CD4-positive, alpha-beta T cell treated with Interleukin-10 for 1 hour (primary cell): ENCODE measurements at places on chromosomes 11 and 22.

DNA sequence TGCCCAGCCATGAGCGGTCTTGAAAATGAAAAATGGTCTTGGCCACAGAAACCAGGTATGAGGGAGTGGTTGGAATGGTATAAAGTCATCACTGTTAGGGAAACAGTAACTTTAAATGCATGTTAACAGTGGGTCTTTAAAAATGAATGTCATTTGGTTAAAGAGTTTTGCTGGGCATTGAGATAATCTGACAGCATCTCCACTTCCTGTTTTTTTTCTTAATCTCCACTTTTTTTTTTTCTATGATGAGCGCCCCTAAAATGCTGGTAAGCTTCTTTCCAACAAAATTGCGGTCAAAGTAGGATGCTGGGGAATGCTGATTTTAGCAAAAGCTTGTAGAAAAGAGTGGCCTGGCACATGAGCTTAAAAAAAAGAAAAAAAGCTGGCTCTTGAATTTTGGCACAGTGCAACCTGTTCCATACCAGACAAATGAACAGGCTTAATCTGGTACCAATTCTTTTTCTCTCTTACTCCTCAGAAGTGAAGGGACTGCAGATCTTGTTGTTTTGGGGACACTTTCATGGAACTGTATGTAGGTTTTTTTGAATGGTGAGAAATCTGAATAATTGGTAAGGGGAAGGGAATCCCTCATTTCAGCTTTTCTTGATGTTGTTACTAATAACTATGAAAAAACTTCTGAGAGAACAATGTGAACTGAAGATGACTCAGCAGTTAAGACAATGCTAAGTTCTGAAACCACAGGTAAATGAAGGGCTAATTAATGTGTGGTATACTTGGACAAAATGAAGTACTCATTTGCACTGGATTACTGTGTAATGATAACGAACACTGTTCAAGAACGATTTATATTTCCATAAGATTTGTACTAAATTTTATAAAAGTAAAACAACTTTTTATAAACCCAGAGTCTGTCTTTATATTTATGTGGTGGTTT lies 3.1 kb upstream of the ARHGEF12 start:
- DNase-seq, result no peak

GRCh38 chr22:31173386-31174145 lies 13.6 kb downstream of the RNF185 start:
- DNase-seq, result no peak

GRCh38 chr11:109945626-109946321 lies 147.4 kb upstream of the ZC3H12C start:
- DNase-seq, result no peak

DNA sequence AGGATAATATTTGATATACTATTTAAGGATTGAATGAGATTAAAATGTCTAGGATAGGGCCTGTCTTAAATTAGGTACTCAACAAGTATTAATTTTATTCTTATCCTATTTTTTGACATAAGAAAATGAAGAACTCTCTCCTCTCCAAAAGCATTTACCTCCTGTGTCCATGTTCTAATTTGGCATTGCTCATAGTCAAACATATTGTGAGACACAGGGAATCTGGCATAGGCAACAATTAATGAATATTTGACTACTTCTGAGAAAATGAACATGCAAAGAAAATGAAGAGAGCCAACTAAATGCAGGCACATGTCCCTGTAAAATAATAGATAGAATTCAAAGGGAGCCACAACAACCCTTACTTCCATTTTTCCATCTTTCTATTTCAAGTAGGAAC lies 198.5 kb upstream of the C11orf87 start:
- no peak for DNase-seq

GRCh38 chr11:71470946-71471345 lies 17.9 kb downstream of the NADSYN1 start:
- DNase-seq, result no peak

GRCh38 chr11:125175896-125176575 lies 11.5 kb downstream of the PKNOX2 start:
- no peak for DNase-seq

DNA sequence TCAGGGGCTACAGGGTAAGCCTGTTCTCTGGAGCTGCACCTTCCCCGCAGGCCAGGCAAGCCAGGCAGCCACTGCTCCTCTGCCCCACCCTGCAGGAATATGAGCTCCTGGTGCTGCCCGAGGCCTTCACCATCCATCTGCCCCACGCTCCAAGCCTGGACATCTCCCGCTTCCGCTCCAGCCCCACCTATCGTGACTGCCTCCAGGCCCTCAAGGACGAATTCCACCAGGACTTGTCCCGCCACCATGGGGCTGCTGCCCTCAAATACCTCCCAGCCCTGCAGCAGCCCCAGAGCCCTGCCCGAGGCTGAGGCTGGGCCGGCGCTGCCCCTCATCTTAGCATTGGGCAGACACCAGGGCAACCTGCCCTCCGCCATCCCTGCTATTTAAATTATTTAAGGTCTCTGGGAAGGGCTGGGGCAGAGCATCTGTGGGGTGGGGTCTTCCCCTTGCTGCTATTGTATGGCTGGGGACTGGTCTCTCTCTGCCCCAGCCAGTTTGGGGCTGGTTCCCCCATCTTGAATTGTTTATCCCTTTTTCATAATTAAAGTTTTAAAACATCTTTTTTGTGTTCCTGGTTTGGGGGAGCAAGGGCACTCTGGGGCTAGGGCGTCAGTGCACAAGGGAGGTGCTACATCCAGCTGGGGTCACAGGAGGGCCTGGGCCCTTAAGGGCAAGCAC lies 6.2 kb downstream of the LARGE2 start:
- DNase-seq, result no peak

GRCh38 chr11:119336744-119337469 lies 2.6 kb downstream of the RNF26 start:
- DNase-seq, result no peak

DNA sequence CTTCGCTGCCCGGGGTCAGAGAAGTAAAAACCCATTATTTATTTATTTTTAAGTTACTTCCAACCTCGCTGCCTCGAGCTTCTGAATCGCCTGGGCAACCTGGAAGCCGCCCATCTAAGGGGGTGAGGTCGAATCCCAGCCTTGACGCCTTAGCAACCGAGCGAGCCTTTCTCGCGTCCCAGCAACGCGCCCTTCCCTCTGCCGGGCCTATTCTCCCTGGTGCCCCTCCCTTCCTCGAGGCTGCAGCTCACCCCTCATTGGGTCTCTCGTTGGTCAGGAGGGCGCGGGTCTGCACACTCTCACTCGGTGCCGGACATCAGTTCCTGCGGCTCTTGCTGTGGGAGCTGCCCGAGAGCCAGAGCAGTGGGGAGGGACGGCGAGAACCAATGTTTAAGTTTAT lies at the start of gene CCDC81:
Gene CCDC81 (plus strand): TSS at position 302 of the 400 bp plus-strand sequence. CDS start 277 bp downstream, outside the sequence.
- no peak for DNase-seq

- DNase-seq, result peak; percentile 98
These were observed at the start of gene ATF4 for GRCh38 chr22:39520226-39521105. TSS of gene ATF4 (plus strand) at chr22:39520562. CDS start at chr22:39521446, 884 bp downstream.

DNA sequence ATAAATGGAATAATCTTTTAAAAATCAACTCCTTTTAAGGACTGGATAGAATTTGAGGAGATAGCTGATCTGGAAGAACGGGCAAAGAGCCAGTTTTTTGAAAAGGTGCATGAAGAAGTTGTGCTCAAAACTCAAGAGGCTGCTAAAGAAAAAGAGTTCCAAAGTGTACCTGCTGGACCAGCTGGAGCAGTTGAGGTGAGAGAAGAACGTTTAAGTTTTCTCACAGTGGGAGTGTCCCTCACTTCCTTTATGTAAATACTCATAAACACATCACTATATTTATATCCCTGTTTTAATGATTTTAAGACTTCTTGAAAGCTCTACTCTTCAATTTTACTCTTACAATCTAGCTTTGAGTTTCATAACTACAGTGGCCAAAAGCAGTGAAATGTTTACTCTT lies 11.7 kb upstream of the ANKRD42 start:
- DNase-seq, result no peak

- DNase-seq, result no peak
These were observed 52.3 kb downstream of the LARGE1 start for GRCh38 chr22:33867971-33868370.

DNA sequence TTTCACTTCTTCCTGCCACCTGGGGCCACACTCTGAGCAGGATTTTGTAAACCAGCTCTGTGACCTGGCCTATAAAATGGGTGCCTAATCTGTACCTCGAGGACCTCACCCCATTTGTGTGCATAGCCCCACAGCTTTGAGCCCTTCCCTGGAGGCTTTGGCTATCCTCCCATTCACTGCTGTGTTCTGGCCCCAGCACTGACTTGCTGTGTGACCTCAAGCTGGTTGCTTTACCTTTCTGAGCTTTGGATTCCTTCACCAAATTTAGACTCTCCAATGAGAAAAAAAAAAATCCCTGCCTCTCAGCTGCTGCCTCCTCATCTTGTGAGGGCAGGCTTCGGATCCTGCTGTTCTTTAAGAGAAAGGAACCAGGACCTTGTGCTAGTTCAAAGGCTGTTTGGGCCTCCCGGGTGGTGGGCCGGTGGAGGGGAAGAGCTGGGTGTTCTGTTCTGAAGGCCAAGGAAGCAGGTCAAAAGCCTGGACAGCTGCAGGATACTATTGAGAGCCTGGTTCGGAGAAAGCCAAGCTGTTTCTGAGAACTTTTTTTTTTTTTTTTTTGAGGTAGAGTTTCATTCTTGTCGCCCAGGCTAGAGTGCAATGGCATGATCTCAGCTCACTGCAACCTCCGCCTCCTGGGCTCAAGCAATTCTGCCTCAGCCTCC lies 1.1 kb upstream of the PYGM start:
- DNase-seq, result no peak

GRCh38 chr11:119460097-119460496 lies 37.1 kb upstream of the THY1 start:
- DNase-seq, result no peak

DNA sequence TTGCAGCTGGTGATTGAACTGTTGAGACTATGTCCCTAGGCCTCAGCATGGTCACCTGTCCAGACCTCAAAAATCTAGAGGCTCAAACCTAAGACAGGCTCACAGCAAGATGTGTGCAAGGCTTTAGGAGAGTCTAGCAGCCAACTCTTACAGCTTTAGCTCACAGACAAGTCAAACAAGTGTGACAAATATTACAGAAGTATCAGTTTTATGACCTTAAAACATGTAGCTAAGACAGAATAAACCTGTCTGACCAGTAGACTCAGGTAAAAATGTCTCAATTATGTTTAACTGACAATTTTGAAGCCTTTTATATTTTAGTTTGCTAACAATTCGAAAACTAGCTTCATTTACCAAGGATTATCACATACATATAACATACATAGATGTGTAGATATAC lies 80.0 kb upstream of the HTATIP2 start:
- DNase-seq, result no peak

GRCh38 chr22:37896181-37896592 lies 9.9 kb upstream of the MICALL1 start:
- peak; percentile 58 for DNase-seq

GRCh38 chr22:43491177-43491576 lies 79.4 kb downstream of the MPPED1 start:
- DNase-seq, result no peak

GRCh38 chr11:78853521-78853920 lies 278.9 kb upstream of the NARS2 start:
- no peak for DNase-seq
